Activated naive CD4-positive, alpha-beta T cell treated with anti-CD3 and anti-CD28 coated beads, Interleukin-2, amount 10 ng/mL, durations not matched to agents 7 days and 5 days (primary cell): ENCODE measurements at places on chromosomes 3 and 15.
A peak's percentile ranks its signal among the peaks of the same experiment; 100 is the strongest.

DNA sequence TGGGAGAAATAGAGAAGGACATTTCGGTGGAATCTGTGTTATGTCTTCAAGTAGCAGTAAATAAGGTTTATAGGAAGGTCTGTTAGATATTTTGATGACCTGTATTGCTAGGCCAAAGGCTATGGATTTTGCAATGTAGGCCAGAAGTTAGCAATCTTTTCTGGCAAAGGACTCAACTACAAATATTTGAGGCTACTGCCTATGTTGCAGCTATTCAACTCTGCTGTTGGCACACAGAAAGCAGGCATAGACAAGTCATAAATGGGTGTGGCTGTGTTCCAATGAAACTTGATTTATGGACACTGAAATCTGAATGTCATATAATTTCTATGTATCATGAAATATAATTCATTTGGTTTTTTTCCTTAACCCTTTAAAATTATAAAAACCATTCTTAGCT is 438.7 kb upstream of the C2CD4B start:
- no peak for DNase-seq

GRCh38 chr15:74444106-74445062 is 10.6 kb upstream of the SEMA7A start:
- no peak for DNase-seq

GRCh38 chr3:174532776-174533175 is 326.4 kb upstream of the NAALADL2 start:
- no peak for DNase-seq

- no peak for DNase-seq
Measured at GRCh38 chr15:29750754-29751153, 71.5 kb downstream of the TJP1 start.

GRCh38 chr3:52533623-52534280 is at the start of gene NT5DC2:
Gene NT5DC2, minus strand, starts transcription at chr3:52533857. Its CDS starts 120 bp downstream, at chr3:52533737.
- peak; percentile 75 for DNase-seq

DNA sequence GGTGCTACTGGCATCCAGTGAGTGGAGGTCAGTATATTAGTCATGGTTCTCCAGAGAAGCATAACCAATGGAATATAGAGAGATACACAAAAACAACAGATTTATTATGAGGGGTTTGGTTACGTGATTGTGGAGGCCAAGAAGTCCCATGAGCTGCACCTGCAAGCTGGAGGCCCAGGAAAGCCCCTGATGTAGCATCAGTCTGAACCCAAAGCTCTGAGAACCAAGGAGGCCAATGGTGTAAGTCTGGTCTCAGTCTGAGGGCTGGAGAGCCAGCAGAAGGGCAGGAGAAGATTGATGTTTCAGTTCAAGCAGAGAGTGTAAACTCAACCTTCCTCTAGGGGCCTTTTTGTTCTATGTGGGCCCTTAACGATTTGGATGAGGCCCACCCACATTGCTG is 144.1 kb downstream of the KLF13 start:
- no peak for DNase-seq

- DNase-seq = no peak
Measured at GRCh38 chr15:49215768-49216739, 46.0 kb downstream of the GALK2 start.
